ENCODE measurements at places on chromosomes 7 and 10.

DNA sequence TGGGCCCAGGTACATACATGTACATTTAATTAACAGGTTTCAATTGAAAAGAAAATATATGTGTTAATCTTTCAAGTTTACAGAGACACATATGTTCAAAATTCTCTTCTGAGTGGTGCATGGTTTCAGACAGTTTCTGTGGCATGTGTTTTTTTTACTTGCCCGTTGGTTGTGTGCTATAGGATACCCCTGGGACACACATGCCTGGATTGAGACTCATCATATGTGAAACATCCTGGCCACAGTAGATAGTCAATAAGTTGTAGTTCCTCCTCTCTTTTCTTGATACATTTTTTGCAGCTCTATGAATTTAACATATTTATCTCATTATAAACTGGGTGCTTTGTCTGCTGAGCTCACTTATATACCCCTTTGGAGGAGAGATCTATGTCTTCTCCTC lies 207.8 kb upstream of the CTBP2 start:
- no peak for DNase-seq

DNA sequence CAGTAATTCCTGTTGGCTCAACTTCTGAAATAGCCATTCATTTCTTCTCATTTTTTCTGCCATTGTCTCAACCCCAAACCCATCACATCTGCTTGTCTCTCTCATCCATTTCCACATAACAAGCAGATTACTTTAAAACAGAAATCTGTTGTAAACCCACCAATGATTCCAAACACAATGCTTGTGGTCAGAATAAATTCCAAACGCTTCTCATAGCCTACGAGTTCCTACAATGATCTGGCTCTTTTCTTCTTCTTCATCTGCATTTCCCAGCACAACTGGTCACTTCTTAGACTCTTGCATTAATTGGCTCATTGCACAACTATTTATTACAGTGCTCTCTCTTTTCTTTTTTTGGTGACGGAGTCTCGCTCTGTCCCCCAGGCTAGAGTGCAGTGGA lies 364.1 kb downstream of the GATA3 start:
- DNase-seq: no peak

DNA sequence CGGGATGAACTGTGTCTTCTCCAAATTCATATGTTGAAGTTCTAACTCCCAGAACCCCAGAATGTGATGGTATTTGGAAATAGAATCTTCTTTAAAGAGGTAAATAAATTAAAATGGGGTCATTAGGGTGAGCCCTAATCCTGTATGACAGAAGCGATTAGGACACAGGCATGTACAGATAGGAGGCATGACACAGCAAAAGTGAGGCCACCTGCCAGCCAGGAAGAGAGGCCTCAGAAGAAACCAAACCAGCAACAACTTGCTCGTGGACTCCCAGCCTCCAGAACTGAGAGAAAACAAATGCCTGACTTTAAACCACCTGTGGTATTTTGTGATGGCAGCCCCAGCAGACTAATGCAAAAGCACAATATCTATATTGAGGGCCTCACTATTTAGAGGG lies 214.3 kb downstream of the NEBL start:
- no peak for DNase-seq

DNA sequence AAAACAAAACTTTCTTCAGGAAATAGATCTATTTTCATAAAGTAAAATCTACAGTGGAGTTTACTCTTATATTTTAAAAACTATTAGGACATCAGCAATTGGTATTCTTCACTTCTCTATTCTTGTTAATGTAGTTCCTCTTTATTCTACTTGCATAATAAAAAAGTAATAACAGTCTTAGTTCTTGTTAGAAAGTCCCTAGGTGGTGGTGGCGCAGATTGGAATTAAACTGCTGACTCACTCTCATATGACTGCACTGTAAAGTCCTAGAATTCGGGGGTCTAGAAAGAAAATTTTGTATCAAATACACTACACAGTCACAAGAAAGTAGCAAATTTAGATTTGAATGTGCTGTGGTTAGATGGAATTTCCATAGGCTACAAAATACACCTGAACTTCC lies 44.6 kb upstream of the TES start:
- DNase-seq: no peak

DNA sequence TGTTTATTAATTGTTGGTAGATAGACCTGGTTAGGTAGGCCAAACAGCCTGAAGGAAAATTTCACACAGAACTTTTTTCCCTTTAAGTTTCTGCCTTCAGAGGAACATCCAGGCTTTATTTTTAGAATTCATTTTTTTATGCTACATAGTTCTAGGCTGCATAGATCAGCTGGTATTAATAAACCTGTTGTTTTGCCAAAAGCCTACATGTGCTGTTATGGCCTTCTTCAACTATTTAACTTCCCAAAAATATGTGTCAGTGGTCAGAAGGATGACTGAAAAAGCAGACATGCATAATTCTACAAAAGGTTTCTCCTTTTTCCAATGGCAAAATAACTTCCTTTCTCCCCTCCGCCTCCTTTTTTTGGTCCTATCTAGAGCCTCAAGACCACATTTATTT lies 303.0 kb upstream of the DKK1 start:
- no peak for DNase-seq

DNA sequence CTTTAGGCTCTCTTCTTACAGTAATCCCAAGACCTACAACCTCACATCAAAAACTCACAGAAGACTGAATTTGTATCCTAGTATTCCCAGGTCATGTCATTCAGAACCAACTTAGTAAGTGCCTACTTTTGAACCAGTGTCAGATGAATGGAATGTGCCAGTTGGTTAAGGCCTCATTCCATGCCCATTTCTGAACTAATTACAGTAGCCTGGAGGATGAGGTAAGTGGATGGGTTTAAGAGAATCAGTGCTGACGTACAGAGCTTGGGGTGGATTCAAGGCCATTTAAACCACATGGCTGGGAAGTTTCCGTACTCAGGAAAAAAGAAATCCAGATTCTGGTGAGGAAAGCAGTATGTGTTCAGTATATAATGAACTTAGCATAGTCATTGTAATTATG lies 21.9 kb upstream of the FOXP2 start:
- DNase-seq: no peak

DNA sequence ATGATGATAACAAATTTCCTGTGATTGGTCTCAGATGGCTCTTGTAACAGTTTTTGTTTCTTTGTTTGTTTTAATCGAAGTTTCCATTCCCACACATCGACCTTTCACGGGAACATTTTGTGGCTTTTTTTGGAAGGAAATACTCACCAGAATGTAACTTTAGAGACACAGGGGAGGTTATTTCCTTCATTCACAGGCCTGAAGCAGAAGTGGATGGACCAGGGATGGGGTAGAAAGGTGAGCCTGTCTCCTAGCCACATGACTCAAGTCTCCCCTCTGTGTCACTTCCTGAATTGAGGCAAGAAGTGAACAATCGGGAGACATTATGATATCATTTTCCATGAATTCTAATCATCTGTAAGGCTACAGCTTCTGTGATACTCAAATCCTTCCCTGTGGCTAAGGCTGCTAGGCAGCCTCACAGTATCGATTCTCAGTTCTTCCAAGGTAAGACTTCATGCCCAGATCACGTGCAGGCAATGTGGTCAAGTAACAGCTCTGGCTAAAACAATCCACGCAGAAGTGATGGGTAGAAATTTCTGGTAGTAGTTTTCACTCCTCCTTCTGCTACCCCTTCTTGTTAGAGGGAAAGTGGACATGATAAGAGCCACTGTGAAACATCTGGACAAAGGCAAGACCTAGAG lies 203.9 kb upstream of the NEBL start:
- no peak for DNase-seq

GRCh38 chr7:24595671-24596418 lies 22.6 kb downstream of the PALS2 start:
- DNase-seq: no peak

- no peak for DNase-seq
Measured at GRCh38 chr10:63266391-63267316, 133.5 kb downstream of the NRBF2 start.

DNA sequence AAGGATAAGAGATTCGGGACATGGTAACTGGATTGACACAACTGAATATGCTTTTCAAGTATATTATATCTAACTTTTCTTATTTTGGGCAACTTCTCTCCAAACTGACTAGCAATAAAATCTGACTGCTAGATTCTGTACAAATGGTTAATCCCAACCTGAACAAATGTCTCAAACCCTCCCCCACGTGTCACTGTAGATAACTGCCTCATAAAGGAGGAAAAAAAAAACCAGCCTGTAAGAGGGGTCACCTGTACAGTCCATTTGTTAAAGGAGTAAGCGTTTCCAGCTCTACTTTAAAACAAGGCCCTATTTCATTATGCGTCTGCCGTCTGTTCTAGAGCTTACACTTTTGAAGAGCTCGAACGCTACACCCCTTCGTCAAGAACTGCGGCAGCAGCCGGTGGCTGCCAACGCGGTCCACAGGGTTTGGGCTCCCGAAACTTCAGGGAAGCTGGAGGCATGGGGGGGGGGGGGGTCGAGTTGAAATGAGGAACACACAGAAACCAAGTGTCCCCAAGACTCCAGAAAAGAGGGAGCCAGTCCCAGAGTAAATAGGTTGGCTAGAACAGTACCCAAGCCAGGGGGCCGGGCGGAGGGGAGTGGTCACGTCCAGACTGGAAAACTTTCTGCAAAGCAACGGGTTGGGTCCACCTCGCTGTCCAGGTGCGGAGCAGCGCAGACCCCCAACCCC lies 492 bp downstream of the COG5 start:
- no peak for DNase-seq

GRCh38 chr10:118545381-118545780 lies 50.1 kb downstream of the PRLHR start:
- no peak for DNase-seq

DNA sequence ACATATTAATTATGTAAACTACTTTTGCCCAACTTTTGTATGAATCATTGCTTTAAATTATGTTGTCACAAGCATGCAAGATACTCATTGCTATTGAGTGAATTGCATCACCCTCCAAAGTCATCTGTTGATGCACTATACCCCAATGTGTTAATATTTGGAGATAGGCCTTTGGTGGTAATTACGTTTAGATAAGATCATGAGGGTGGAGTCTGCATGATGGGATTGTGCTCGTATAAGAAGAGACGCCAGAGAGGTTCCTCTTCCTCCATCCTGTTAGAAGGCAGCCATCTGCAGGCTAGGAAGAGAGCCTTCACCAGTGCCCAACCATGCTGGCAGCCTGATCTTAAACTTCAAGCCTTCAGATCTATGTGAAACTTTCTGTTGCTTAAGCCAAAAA lies 95.3 kb upstream of the MAGI2 start:
- DNase-seq: no peak

GRCh38 chr7:3978839-3979238 lies 677.8 kb downstream of the SDK1 start:
- no peak for DNase-seq

- DNase-seq: no peak
Measured at GRCh38 chr7:101248276-101248675, 3.4 kb upstream of the FIS1 start.

DNA sequence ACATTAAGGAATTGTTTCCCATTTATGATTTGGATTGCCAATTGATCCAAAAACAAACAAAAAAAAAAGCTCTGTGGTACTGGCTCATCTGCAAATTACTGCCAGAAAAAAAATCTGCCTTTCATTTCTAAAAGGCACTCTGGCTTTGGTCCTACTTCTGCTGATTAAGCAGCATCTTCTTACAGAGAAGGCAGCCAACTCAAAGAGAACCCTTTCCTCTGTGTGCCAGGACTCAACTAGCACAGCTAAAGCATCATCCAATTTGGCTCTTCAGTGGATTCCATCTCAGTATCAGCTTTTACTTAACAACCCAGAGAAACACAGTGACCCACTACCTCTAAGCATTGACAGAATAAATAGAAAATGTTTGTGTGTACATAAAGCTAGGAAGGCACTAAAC lies 80.6 kb downstream of the GSAP start:
- DNase-seq: no peak

- no peak for DNase-seq
Measured at GRCh38 chr7:2526659-2527504, 7.3 kb downstream of the LFNG start.

DNA sequence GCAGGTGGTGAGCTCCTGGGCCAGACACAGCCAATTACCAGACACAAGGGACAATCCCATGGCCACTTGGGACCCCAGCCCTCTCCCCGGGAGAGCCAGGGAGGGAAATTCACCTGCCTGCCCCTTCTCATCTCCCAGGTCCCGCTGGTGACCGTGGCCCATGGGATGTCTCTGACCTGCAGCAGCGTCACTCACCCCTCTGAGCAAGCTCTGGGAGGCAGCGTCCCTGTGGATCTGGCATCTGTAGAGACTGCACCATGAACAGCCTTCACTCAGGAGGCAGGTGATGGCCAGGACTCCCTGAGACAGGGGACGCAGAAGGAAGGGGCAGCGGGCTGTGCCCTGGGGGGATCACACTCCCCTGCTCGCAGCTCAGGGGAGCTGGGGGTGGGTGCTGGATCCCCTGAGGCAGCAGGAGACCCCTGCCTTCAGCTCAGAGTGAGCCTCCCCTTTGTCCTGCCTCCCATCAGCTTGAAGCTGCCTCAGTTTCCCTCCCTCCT lies 90.8 kb downstream of the FOXL3 start:
- no peak for DNase-seq

GRCh38 chr7:153301936-153302335 lies 542.4 kb downstream of the ACTR3B start:
- no peak for DNase-seq

DNA sequence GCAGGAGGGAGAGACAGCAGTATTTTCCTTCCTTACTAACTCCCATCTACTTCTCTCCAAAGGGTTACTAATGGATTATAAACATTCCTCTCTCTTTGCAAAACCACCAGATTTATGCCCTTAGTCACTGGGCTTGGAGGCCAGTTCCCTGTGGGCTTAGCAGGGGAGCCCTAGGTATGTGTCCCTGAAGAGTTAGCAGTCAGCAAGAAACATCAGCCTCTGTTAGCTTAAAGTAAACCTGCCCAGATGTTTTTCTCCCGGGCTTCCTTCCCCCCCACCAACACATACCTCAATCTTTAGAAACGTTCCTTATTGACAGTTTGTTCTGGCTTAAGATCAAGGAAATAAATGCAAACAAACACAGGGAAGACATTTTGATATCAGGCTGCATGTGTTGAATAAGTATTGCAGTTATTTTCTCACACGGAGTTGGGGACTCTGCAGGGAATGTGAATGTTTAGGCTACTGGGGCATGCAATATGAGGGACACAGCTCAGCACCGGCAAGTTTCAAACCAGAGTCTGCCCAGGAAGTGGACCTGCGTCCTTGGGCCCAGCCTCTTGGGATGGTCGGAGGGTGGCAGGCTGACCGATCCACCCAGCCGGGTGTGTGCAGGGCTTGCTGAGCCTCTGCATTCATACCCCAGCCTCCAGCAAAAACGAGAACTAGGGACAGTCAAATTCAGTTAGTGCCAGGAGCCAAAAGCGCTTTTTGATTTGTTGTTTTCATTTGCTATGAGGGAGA lies 252.0 kb upstream of the GRB10 start:
- no peak for DNase-seq

DNA sequence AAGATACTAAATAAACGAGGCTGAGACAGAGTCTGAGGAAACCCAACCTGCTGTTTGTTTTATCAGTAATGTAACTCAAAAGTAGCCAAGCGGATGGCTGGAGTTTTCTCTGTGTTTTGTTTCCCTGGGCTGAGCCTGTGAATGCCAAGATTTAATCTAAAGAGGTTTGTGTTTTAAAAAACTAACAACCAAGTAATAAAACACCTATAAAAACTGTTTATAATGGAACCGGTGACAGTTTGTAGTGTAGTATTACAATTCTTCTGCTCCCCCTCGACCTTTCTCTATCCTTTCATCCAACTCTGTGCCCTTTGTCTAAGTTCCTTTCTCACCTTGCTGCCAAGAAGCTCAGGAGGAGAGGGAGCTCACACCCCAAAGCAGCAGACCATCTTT lies 2.6 kb upstream of the KAT6B start:
- no peak for DNase-seq

GRCh38 chr10:124715439-124715838 lies 28.7 kb downstream of the FAM53B start:
- DNase-seq: no peak

- DNase-seq: no peak
Measured at GRCh38 chr10:53606981-53607380, 834.4 kb upstream of the MBL2 start.
